ENCODE measurements at places on chromosomes 3 and 15.

- no peak for DNase-seq
These were observed 428.3 kb downstream of the GABRG3 start for GRCh38 chr15:27399241-27399640.

DNA sequence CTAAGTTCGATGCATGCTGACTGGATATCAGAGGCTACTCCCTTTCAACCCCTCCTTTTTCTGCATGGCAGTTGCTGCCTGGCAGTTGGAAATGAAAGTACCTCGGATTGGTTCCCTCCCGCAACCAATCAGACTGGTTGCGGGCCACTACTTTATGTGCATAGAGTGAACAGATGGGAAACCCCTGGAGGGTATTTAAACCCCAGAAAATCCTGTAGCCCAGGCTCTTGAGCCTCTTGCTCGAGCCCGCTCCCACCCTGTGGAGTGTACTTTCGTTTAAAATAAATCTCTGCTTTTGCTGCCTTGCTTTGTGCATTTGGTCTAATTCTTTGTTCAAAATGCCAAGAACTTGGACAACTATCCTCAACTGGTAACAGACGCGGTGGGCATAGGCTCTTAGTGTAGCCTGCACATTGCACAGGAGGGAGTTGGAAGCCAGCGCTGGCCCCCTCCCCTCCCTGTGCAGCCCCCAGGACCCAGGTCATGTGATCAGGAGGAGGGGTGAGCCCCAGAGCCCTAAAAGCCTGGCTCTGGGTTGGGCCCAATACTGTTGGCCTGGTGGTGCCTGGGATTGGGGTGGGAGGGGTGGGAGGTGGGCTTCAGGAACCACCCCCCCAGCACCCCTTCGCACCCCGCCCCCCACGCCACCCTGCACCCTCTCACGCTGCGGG, 26.8 kb downstream of the RHCG start:
- DNase-seq: no peak

DNA sequence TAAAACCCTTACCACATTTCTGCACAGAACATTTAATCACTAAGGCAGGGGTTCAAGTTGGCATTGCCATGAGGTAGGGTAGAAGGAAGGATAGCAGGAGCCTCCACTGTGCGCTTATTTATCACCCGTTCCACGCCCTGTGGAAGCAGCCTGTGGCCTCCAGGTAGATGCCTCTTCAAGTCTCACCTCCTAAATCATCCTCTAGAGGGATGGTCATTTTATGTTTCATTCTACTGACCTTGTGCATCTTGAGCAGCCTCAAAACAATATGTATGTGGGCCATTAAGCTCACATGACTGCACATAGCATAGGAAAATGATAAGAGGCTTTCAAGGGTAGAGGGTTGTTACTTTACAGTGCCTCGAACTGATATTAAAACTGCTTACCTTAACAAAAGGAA, 546.2 kb downstream of the GRM7 start:
- DNase-seq: no peak

GRCh38 chr3:163560459-163560858, 1517.8 kb downstream of the SI start:
- DNase-seq: no peak

DNA sequence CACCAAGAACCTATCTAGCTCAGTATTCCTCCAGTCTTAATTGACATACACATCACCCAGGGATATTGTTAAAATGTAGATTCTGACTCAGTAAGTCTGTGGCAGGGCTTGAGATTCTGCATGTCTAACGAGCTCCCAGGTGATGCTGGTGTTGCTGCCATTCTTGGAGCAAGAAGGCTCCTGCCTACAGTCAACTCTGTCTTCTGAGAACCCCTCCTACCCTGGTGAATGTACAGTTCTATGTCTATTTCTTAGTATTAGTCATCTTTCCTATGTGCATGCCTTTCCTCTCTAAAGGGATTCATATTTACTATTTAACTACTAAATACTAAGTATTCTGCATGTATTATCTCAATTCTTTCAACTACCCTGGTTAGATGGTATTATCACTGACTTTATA, 268.7 kb downstream of the EDEM1 start:
- DNase-seq: no peak

GRCh38 chr15:58042006-58042405, 23.5 kb downstream of the ALDH1A2 start:
- DNase-seq: no peak

- DNase-seq: no peak
These were observed 7.1 kb upstream of the SSUH2 start for GRCh38 chr3:8651418-8652323.

DNA sequence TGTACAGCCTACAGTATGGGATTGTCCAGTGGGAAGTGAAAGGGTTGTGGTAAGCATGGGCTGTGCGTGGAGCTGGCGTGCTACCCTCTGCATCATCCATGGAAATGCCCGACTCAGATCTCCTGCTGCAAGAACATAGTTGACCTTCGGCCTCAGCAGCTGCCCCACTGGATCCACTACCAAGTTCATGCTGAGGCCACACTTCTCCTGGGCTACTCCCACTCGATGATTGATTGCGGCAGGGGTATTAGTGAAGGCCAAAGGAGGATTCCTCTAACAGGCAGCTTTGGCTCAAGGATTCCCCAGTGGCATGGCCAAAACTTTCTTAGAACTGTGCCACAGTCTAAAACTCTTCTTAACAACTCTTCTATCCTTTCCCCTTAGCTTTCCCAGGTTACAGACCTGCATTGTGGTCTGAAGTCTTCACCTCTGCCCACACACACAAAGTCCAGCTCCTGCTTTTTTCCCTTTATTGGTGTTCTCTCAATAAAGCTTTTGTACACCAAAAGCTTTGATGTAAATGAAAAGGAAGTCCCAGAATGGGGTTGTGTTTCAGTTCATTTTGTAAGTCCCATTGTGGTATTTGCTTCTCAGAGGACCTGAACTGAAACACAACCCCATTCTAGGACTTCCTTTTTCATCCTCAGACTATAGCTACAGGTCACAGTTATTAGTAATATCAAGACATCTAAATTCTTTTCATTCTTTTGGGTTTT, 4.9 kb upstream of the TBC1D5 start:
- no peak for DNase-seq

Data from progenitor cell of endocrine pancreas (in vitro differentiated cells).